HT1080 (cell line): ENCODE measurements at places on chromosomes 7 and 10.

DNA sequence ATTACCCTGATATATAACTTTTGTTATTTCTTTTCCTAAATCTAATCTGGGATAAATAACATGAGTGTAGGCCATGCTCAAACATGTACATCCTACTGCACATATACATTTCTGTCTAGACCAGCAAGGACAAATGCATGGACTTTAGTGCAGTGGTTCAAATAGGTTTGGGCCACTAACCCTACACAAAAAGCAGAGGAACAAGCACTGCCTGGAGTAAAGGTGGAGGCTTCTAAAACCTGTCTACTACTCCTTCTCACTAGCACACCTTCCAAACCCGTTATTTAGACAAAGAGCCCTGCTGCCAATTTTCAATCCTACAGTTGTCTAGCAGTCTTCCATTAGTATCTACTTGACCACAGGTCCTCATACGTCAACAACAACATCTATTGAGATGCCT, 34.8 kb downstream of the SGCE start:
- DNase-seq: no peak

- DNase-seq: no peak
These were observed 233.6 kb downstream of the ANK3 start for GRCh38 chr10:60155943-60156683.

DNA sequence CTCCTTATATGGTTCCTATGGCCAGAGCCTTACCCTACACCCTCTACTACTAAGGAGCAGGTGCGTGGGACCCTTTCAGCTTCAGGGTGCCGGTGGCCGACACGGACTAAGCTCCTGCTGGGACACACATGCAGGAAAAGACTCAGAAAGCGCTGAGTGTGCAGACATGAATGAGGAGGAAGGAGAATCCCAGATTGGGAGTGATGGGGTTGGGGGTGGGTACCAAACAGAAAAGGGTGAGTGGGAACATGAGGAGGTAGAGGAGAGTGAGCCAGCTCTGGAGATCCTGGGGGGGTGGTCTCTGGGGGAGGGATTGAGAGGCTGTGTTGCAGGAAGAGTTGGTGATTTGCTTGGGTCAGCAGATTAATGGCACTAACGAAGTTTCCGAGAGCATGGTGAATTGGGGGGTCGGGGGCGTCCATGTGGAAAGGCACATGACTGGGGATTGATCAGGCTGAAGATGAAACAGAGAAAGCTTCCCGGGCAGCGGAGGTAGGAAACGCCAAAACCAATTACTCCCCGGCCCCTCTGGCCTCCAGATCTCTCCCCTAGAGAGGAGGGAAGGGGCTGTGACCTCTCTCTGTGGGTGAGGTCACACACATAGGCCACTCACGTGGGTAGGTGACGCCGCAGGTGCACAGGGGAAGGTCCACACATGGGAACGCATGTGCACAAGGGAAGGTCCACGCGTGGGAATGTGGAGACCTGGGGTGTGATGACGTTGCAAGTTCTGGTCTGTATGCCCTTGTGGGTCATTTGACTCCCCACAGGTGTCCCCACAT, 37.9 kb upstream of the SLF2 start:
- no peak for DNase-seq

DNA sequence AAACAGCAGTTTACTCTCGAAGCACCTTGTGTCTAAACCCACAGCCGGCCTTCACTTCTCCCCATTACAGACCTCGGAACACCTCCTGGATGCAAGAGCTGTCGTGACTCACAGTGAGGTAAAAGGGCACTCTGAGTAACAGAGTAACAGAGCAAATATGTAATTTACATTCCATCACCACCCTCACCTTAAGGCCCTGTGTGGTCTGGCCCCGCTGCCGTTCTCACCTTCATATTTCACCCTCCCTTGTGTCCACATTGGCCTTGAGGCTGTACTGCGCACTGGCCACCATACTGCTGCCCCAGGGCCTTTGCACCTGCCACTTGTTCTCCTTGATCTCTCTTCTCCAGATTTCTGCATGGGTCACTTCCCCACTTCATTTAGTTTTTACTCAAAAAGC, 12.6 kb downstream of the FFAR4 start:
- peak; percentile 54 for DNase-seq

- no peak for DNase-seq
These were observed 29.9 kb downstream of the PAPOLB start for GRCh38 chr7:4831723-4832495.

DNA sequence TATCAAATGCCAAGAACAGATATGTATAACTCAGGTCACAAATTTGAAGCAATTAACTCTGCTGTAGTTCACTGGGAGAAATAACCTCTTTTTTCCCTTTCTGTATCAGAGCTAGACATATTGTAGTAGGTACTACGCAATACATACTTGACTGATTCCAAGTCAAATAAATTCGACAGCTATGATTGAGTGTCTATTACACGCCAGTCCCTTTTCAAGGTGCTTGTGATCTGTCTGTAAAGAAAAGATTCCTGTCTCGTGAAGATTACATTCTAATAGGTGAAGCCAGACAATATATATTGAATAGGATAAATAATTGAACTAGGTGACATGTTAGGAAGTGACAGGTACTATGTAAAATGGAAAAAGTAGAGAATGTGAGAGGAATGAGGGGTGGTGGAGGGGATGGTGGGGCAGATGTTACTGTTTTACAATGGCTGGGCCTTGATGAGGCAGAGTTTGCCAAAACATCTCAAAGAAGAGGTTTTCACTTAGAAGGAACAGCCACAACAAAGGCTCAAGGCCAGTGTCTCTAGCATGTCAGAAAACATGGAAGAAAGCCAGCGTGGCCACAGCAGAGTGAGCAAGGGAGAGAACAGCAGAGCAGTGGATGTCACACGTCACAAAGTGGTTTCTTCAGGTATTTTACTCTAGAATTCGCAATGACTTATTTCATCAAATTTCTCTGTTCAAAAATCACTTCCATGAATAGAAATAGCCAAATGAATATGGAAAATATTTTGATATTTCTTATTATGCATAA, 282.6 kb upstream of the CACNA2D1 start:
- DNase-seq: no peak

GRCh38 chr7:41921453-41921981, 218.6 kb upstream of the INHBA start:
- no peak for DNase-seq

DNA sequence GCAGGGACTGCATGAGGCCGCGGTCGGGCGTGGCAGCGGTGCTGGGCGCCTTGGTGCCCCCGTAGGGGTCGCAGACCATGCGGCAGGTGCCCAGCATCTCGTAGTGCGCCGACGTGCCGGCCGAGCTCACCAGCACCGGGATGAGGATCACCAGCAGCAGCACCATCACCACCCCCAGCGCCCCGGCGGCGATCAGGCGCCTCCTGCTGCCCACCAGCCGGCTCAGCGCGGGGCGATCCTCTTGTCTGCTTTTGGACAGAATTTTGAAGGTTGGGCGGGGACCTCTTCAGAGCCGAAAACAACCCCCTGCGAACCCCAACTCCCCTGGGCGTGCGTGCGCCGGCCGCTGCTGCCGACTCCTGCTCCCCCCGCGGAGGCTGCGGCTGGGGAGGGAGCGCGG, 779 bp downstream of the C1QL3 start:
- peak; percentile 14 for DNase-seq

DNA sequence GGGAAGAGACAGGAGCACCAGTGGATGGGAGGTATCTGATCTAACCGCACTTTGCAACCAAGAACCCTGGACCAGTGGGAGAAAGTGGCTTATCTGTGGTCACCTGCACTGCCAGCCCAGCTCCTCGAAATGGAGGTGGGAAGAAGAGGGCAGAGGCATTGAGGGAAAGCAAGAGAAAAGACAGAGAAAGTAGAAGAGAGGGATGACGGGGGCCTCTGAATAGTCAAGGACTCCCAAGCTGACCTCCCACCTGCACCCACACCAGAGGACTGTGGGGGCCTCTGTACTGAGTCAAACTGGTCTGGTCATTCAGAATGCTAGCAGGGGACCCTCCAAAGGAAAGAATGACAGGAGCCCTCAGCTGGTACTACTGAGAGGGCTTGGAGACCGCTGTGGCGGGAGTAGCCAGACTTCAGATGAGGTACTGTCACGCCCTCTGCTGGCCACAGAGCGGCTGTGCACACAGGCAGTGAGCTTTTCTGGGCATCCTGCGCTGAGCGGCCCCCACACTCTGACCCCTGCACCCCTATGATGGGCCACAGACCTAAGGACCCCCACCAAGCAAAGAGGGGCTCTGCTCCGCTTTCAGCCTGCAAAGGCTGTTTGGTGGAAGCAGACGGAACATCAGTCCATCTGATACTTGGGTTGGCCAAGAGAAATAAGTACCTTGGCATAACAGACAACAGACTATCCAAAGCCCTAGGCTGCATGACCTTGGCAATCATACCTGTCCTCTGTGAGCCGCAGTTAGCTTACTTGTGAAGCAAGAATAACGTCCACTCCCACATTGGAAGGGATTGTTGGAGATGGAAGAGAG, 112.9 kb downstream of the COL13A1 start:
- DNase-seq: peak; percentile 54

DNA sequence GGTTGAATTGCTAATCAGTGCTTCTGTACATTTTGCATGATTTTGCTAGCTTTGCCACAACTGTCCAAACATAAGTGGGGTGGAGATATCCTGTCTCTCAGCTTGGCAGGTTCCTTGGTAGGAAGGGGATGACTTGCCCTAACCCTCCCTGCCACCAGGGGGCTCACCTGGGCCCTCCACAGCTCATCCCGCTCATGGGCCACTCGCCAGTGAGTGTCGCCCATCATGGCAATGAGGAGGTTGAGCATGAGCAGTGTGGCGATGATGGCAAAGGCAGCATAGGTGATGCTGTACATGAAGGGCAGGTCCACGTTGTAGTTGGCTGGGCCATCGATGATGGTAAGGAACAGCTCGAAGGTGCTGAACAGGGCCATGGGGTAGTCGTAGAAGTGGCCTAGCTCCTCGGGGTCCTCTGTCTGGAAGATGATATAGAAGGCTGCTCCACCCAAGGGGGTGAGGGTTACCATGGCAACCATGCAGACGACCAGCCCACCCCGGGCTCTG, 12.2 kb downstream of the TRPV6 start:
- peak; percentile 47 for DNase-seq

GRCh38 chr10:86356296-86356695, 10.3 kb downstream of the GRID1 start:
- peak; percentile 37 for DNase-seq

- peak; percentile 24 for DNase-seq
These were observed 5.1 kb downstream of the DPY19L1 start for GRCh38 chr7:35032166-35032565.

- no peak for DNase-seq
These were observed 33.8 kb upstream of the SFMBT2 start for GRCh38 chr10:7444551-7445121.

DNA sequence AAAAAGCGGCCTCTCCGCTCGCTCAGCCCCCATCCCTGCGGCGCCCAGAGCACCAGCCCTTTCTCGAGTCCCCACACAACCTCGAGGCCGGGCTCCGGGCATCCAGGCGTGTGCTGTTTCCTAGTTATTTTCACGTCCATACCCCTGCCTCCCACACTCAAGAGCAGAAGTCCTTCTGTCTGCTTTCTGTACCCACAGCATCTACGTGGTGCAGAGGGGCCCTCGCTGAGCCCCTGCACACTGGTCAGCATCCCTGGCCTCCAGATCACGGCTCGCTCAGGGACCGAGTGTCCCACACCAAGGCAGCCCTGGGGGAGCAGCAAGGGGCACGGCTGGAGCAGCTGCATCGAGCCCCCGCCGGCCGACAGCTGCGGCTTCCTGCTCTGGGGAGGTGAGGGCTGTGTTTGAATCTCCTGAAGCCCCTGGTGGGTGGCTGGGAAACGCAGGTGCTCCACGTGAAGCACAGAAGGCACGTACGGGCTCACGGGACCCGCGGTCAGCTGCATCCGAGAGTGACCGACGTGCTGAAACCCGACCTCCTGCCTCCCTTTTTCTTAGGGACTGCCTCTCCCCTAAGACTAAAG, 333.1 kb downstream of the DNAJB6 start:
- no peak for DNase-seq

GRCh38 chr10:43808136-43808535, 159.5 kb upstream of the ZNF32 start:
- no peak for DNase-seq

DNA sequence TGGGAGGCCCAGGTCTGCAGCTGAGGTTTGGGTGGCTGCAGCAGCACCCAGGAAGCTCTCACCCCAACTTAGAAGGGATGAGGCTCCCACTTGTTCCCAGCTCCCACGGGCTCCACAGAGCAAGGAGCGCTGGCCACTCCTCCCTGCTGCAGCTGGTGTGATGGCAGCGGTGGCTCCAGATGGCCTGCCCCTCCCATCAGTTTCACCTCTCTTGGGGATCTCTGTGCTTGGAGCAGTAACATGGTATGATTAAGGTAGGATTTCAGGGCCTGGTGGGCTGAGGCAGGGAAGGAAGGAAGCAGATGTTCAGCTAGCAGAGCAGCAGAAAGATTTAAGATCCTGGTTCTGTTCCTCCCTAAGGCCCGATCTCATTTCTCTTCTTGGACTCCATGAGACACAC, 66.8 kb upstream of the KIF5B start:
- DNase-seq: no peak

- DNase-seq: no peak
These were observed 41.0 kb downstream of the NKX2-3 start for GRCh38 chr10:99573790-99574189.

- peak; percentile 2 for DNase-seq
These were observed 193.8 kb downstream of the LRRTM3 start for GRCh38 chr10:67119651-67120050.

DNA sequence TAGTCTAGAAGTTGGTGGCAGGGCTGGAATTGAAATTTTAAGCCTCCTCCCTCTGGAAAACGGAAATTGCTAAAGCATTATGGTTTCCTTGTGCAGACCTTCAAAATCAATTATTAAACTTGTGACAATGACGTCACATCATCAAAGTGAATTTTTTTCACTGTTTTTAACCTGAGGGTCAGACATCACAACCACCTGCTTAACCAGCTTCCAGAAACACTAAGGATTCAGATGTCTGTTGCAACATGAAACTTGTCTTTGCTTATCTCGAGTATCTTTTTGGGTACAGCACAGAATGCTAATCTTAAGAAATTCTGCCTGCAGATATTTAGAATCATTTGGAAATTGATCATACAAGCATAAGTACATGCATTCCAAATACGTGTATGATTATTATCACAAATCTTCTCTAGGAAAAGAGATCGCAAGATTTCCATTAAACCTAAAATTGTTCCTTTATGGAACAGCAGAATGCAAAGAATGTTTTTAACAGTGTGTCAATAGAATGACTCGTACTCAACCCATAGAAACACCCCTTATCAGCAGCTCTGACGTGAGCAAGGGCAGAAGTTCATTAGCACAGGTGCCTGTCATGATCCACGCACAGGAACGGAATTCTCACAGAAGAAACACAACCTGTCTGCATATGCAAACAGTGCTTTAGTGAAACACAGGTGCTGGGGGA, 4.1 kb upstream of the GTPBP4 start:
- DNase-seq: no peak

GRCh38 chr7:137986252-137987017, 15.5 kb downstream of the CREB3L2 start:
- DNase-seq: no peak
